ENCODE measurements at places on chromosomes 7 and 10.

GRCh38 chr10:131537281-131537680, 225.8 kb upstream of the TCERG1L start:
- no peak for DNase-seq

DNA sequence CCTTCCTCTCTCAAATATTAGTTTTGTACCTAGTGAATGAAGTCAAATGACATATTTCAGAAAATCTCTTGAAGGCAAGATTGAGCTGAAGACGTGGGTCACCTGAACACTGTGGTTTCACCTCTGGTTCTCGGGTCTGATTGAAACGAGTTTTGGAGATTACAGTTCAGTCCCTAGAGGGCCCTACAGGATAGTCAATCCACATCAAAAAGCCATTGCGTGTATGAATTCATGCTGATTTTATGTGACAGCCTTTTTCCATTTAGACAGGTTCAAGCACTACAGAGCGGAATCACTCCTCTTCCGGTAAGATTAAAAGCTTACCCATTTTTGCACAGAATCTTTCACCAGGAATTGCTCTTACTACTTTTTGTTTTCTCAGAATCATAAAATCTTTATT, 62.2 kb downstream of the VIM start:
- DNase-seq = no peak

DNA sequence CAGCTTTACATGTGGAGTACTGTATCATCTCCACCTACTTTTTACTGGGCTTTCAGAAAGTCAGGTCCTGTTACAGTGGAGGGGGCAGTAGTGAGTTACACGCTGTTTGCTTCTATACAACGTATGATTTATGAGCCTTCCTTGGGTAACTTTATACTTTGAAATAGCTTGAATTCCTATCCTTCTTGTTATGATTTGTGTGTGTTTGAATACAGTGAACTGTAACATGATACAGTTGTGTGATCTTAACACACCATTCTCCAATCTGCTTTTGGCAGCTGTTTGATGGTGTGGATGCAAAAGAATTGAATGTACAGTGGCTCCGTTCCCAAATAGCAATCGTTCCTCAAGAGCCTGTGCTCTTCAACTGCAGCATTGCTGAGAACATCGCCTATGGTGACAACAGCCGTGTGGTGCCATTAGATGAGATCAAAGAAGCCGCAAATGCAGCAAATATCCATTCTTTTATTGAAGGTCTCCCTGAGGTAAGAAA, 41.7 kb downstream of the SP8 start:
- DNase-seq = no peak

DNA sequence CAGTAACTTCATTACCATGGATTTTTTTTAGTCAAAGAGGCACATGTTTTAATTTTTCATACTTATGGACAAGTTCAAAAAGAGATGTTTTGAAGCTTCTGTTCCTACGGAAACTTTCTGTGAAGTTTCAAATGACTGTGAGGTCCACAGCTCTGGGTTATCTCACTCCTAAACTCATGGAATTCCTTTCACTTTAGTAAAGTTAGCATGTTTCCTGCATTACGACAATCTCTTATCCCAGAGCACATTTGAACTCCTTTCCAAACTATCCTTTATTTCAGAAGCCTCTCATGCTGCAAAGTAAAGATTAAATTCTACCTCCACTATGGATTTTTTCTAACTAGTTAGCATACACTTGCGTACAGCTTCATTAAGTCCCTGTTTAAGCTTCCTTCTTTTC, 15.3 kb upstream of the ADD3 start:
- DNase-seq = peak; percentile 39

GRCh38 chr7:30679664-30680063, 2.6 kb downstream of the CRHR2 start:
- no peak for DNase-seq

DNA sequence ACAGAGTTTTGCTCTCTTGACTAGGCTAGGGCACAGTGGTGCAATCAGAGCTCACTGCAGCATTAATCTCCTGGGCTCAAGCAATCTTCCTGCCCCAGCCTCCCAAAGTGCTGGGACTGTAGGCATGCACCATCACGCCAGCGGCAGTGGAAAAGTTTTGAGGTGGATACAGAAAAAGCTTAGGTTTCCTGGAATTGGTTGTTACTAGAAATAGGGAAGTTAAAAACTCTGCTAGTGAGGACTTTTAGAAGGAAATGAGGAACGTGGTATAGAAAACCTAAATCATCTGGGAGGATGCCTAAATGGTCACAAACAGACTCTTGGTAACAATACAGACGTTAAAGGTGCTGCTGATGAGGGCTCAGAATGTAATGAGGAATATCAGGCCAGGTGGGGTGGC, 10.9 kb upstream of the SNX8 start:
- no peak for DNase-seq

DNA sequence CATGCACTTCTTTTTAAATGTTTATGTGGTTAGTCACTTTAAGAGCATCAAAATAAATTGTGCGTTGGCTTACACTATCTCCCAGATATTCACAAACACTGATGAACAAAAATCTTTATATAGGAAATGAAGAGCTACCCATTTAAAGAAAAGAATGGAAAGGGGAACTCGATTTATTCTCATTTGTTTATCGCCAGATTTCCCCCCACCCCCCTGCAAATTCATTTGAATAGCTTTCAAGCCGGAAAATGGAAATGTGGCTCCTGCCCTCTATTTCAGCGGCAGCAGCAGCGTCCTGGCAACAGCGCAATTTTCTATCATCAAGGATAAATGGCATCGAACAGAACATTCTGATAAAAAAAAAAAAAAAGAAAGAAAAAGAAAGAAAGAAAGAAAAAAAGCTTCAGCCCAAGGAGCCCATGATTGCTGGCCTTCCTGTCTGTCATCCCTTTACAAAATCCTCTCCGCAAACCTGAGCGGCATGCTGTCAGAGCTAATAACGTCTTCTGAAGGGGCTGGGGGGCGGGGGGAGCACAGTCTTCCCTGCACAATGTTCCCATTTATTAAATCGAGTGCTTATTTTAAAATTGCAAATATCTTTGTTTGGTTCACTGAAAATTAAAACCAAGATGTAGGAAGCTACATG, 13.7 kb upstream of the DLX6 start:
- DNase-seq = no peak

DNA sequence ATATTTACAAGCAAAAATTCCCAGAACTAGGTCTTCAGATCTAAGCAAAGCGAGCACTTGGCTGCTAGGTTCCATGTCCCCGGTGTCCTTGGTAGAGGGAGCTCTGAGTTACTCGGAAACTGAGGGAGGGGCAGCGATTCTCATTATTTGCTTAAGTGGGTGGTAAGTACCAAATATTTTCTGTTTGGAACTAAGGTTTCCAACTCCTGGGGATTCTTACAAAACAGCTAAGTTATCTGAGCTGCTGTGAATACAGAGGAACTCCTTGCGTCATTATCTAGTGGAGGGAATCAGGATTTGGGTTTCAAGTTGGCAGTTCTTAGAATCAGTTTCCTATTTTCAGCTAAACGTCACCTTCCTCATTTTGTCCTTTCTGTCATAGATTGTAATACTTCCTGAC, 76.8 kb upstream of the IKZF1 start:
- no peak for DNase-seq

DNA sequence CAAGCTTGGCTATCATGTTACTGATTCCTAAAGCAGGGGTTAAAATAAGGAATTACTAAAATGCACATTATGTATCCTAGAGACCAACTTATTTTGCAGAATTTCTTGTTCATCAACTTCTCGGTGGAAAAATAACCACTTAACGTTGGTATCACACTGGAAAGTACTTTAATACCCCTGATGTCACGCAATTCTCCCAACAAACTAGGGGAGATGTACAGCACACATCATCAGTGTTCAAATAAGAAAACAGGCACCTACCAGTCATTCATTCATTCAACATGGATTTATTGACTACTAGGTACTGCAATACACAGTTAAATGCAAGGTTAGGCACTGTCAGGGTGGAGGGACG, 648 bp downstream of the HUS1 start:
- no peak for DNase-seq

- no peak for DNase-seq
Observed at GRCh38 chr7:106644999-106645398, 16.0 kb downstream of the CCDC71L start.

GRCh38 chr7:936386-937054, 18.0 kb downstream of the ADAP1 start:
- no peak for DNase-seq

DNA sequence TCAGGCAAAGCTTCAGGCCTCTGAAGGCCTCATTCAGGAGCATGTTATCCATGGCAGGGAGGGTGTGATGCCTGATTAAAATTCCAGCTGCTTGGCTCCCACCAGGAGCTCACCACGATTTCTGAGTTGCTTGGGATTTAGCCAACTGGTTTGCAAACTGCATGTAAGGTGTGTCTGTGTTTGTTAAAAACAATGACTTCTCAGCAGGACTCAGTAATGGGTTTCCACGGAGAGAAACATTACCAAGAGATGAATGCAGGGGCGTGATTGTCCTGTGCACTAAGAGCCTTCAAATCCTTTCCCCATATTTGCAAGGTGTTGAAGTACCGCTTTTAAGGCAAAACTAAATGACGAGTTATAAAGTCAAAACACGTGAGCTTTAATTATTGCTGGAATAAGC, 88.8 kb upstream of the BTBD16 start:
- DNase-seq = no peak

- DNase-seq = no peak
Observed at GRCh38 chr7:132574223-132574622, 2.0 kb downstream of the PLXNA4 start.

DNA sequence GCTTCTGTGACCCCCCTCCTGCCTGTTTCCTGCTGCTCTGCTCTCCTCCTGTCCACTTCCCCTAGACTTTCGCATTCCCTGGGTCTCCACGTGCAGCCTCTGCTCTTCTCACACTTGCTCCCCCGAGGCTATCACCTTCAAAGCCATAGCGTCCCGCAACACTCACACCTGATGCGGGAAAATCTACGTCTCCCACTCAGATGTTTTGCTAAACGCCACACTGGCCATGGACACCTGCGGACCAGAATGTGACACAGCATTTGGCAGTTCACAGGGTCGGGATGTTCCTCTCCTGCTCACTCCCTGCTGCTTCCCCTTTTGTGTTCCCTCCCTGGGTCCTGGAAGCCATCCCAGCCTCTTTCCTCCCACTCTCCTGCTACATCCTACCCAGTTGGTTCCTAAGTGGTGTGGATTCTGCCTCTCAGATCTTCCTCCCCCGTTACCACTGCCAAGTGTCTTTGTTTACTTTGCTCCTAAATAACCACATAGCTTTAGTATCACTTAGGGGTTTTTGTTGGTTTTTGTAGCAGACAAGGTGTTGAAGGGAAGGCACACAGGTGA, 33.7 kb upstream of the RBM33 start:
- no peak for DNase-seq

DNA sequence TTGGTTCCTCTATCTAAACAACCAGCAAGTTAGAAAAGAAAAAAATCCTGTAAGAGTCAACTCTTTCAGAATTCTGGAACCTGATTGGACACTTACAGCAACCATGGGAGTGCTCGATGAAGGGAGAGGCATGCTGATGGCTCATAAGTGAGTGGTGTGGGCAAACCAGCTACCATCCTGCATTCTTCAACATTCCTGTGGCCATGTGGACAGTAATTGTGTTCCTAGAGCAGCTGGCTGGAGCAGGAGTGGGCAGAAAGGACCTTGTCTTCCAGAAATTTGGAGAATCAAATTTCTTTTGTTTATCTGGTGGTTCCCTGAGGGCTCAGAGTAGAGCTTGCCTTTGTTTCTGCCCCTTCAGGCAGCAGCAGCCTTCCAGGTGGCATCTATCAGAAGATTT, 22.5 kb upstream of the MYL7 start:
- peak; percentile 90 for DNase-seq

GRCh38 chr7:29126804-29127203, 19.5 kb downstream of the CPVL start:
- DNase-seq = no peak

GRCh38 chr10:22849077-22849805, 78.6 kb upstream of the ARMC3 start:
- no peak for DNase-seq

DNA sequence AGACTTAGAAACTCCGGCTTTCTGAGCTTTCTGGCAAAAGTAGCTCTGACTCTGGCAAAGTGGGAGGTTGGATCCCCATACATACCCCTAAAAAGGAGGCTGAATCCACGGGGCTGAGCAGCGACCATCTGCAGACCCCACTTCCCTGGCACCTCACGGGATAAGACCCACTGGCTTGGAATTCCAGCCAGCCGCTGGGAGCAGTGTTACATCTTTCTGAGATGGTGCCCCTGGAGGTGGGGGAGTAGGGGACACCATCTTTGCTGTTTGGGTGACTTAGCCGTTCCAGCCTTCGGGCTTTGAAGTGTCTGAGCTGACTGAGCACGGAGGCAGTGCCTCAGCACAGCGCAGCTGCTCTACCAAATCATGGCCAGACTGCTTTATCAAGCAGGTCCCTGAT, 45.0 kb upstream of the GRM3 start:
- no peak for DNase-seq

DNA sequence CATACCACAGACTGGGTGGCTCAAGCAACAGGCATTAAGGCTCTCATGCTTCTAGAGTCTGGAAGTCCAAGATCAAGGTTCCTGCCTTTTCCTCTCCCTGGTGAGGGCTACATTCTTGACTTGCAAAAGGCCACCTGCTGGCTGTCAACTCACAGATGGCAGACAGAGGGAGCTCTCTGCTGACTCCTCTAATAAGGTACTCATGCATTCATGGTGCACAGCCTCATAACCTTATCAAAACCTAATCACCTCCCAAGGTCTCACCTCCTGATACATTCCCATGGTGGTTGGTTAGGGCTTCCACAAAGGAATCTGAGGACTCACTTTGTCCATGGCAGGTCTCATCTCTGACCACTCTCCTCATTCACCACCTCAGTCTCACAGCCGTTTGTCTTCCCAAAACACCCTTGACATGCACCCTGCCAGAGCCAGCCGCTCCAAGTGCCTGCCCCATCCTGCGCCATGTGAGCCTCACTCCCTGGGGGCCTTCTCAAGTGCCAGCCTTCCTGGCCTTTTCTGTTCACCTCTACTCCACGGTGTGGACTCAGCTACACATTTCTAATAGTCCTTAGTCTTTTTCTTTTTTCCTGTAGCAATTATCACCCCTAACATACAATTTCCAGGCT, 400.3 kb upstream of the ADARB2 start:
- no peak for DNase-seq

DNA sequence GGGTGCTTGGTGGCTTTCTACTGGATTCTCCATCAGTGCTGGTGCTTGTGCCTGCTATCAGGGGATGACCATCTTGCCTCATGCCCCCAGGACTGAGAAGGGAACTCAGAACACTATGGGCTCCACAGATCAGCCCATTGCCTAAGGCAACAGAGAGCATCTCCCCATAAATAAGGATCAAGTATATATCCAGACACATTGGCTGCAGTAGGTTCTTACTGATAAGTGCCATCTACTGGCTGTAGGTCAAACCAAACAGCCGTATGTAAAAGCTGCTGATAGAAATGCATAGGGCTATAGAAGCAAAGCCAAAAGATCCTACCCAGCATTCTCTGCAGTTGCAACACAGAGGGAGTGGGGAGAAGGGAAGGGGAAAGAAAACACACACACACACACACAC, 153.7 kb downstream of the CDK14 start:
- no peak for DNase-seq

DNA sequence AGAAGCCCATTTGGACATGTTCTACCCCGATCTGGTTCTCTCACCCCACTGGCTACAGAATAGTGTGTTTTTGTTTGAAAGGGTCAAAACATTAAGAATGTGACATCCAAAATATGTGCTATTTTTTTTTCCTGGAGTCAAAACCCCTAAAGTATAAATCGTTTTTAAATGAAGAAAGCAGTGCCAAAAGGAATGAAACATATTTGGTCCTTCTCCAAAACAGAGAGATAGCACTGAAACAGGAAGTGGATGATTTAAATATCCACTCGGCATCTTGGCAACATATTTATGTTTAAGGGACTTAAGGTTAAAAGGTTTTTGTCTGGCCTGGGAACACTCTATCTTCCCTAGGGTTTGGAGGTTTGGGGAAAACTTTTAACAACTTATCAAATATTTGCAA, 32.3 kb downstream of the CALD1 start:
- no peak for DNase-seq
